Astrocyte of the cerebellum (primary cell): ENCODE measurements at places on chromosomes 2 and 18.

- DNase-seq, result no peak
Observed at GRCh38 chr2:26646986-26647672, 6.0 kb upstream of the CIB4 start.

GRCh38 chr2:99970292-99970868 lies 172.0 kb downstream of the AFF3 start:
- no peak for DNase-seq

- no peak for DNase-seq
Observed at GRCh38 chr2:98446850-98447249, 2.2 kb downstream of the INPP4A start.

GRCh38 chr18:8948471-8949149 lies 153.9 kb upstream of the NDUFV2 start:
- DNase-seq, result no peak

- DNase-seq, result no peak
Observed at GRCh38 chr2:575030-575726, 102.0 kb downstream of the TMEM18 start.

- no peak for DNase-seq
Observed at GRCh38 chr2:221104361-221104811, 467.7 kb downstream of the EPHA4 start.

DNA sequence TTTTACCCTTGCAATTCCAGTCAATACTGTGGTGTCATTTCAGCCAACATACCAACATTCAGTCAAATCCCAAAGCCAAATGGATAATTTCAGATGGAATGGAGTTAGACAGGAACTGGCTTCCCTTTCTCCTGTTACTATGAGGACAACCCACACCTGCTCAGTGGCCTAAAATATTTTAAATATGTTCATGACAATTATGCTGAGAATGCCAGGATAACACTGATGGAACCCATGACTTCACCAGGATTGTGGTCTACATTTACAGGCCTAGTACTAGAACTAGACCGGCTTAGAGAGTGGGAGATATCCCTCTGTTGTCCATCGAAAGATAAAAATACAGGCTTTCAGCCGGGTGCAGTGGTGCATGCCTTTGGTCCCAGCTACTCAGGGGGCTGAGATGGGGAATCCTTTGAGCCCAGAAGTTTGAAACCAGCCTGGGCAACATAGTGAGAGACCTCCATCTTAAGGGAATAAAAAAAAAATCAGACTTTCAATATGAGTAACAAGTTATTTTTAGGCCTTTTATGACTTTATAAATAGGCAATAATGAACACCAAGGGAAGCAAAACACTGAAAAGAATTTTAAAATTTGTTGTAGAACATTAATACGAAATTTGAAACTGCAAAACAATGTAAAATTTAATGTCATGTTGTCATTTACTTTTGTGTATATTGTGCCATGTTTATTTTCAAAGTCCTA lies 14.2 kb downstream of the GPATCH11 start:
- no peak for DNase-seq

DNA sequence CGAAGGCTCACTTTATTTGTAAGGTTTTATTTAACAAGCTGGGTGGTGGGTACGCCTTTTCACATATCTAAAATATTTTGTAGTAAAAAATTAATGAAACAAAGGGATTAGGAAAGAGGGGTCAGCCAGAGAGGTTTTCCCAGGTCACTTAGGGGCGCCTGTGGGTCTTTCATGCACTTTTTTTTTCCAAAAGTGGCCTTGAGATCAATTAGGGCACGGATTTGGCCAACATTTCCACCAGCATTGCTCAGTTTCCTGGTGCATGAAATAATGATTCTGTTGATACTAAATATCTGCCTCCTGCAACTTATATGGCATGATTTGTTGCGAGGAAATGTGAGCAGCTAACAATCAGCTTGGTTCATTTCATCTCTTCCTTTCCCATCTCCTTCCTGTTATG lies 67.6 kb upstream of the ZCCHC2 start:
- no peak for DNase-seq

GRCh38 chr2:240165034-240165433 lies 24.6 kb upstream of the OTOS start:
- no peak for DNase-seq

DNA sequence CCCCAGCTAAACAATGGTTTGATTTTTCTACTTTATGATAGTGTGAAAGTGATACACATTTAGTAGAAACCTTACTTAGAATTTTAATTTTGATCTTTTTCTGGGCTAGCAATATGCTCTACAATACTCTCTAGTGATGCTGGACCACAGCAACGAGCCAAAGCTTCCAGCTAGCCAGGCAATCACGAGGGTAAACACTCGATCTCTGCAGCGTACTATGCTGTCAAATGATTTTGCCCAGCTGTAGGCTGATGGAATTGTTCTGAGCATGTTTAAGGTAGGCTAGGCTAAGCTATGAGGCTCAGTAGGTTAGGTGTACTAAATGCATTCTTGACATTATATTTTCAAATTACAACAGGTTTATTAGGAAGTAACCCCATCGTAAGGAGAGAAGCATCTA lies 207.5 kb downstream of the LRRTM4 start:
- no peak for DNase-seq

DNA sequence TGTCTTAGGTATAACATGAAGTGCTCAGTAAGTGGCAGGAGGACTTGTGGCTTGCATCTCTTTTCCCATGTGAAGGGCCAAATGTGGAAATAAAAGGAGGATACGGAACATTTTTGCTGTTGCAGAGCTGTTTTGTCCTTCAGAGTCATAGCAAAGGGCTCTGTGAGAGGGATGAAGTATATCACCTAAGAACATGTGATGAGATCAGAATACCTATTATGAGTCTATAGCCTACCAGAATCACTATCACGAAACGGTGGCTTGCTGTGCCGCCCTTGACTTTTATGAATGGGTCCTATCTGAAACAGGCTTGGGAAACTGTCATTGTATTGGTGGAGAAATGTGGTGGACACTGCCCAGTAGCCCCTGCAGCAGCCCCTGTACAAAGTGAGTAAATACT lies 67.0 kb upstream of the ITGB6 start:
- no peak for DNase-seq

GRCh38 chr2:14756981-14757657 lies 124.6 kb downstream of the LRATD1 start:
- DNase-seq, result peak; percentile 38

GRCh38 chr2:197348721-197349360 lies 38.3 kb upstream of the ANKRD44 start:
- no peak for DNase-seq

GRCh38 chr2:28325173-28325566 lies 67.5 kb upstream of the FOSL2 start:
- DNase-seq, result no peak
